ENCODE measurements at places on chromosomes 13 and 19.

DNA sequence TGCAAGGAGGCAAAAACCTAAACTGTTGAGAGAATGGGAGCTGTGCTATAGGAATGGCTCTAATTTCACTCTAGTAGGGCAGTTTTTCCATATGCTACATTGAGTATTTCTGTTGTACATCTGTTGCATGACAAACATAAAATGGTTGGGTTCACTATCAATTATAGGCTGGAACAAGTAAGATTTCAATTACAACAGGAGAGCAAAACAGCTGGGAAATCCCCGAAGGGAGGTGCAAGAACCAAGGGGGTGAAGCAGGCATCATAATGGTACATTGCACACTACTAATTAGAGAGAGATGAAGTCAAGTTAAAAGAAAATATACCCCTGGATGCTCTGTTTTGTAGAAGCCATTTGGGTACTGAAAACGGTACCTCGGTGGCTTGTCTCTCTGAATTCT, 389.5 kb downstream of the PCDH9 start:
- no peak for DNase-seq

GRCh38 chr13:39954476-39954875, 299.0 kb downstream of the COG6 start:
- no peak for DNase-seq

DNA sequence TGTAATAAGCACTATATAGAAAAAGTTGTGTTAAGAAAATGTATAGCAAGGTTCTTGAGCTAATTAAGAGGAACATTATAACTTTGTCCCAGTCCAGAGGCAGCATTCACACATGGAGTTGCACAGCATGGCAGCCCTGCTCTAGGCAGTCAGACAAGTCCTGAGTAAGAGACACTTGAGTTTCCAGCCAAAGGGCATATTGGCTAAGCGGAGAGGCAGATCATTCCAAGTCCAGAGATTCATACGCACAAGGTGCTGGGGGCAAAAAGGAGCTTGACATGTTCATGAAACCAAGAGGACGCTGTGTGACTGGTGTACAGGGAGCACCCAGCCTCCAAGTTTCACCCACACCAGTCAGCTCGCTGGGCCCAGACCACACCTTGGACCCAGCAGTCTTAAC, 232.6 kb upstream of the IPO5 start:
- DNase-seq, result no peak

- DNase-seq, result no peak
These were observed 3.3 kb downstream of the OR10H1 start for GRCh38 chr19:15812060-15812722.

GRCh38 chr19:55526216-55527196, 10.4 kb downstream of the SBK2 start:
- no peak for DNase-seq

Data from GM19239 (cell line).